Chondrocyte (in vitro differentiated cells): ENCODE measurements at places on chromosomes 1 and 21. TPM values are rescaled to one million over a fixed set of nuclear protein-coding genes. Genes with fewer than 3 reads are reported as not detected.

The FAM110D gene
- total RNA-seq: 0.22 to 0.27 TPM (median 0.23 TPM) in 3 replicates

The USP21 gene
- 15.7 to 24.8 TPM (median 16.0 TPM) in 3 replicates for total RNA-seq

The SLC25A34 gene
- 0.90 to 1.9 TPM (median 1.3 TPM) in 3 replicates for total RNA-seq

The NPHP4 gene
- total RNA-seq: 7.6 to 11.9 TPM (median 8.7 TPM) in 3 replicates

The UBL4B gene
- not detected in 3 replicates for total RNA-seq

The TSTD1 gene
- 0.70 TPM in 1 of 3 replicates, not detected in the others for total RNA-seq

GRCh38 chr1:160821627-160822026, 25.7 kb downstream of the LY9 start:
- no peaks in the 10 kb centered on the region for H3K4me1 ChIP-seq
- H3K27ac ChIP-seq: no peak overlapping the region
- no peak overlapping the region for H3K4me3 ChIP-seq
- no peak for DNase-seq

- peak overlapping the region; percentile 86 for H3K27ac ChIP-seq
- H3K4me3 ChIP-seq: no peak overlapping the region
Observed at GRCh38 chr1:98086796-98087441, 166.1 kb upstream of the DPYD start.

GRCh38 chr1:170164103-170164763, 18.5 kb downstream of the NTMT2 start:
- H3K27me3 ChIP-seq: no peaks in the 10 kb centered on the region
- H3K4me3 ChIP-seq: no peak overlapping the region
- H3K4me1 ChIP-seq: peaks cover 35% of the 10 kb centered on the region
- no peaks in the 10 kb centered on the region for H3K36me3 ChIP-seq

GRCh38 chr1:19559641-19560040, 74.3 kb upstream of the CAPZB start:
- peaks cover 23% of the 10 kb centered on the region for H3K4me1 ChIP-seq
- H3K27me3 ChIP-seq: no peaks in the 10 kb centered on the region
- H3K4me3 ChIP-seq: no peak overlapping the region

DNA sequence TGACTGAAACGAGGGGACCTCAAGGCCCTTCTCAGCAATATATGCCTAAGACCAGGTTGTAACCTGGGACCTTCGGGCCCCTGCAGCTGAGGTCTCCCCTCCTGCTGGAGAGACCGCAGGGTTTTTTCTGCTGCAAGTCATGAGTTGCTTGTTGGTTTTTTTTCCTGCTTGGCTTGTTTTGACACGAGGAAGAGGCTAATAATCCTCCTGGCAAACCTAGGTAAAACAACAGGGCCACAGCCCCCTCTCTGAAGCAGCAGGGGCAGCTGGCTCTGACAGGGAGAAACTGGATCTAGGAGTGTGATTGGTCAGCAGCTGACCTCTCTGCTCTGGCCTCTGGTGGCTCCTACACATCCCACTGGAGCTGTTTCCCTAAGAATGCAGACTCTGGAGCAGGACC, 69.0 kb downstream of the CD34 start:
- no peaks in the 10 kb centered on the region for H3K27me3 ChIP-seq
- H3K4me1 ChIP-seq: no peaks in the 10 kb centered on the region
- DNase-seq: no peak
- no peak overlapping the region for H3K27ac ChIP-seq

DNA sequence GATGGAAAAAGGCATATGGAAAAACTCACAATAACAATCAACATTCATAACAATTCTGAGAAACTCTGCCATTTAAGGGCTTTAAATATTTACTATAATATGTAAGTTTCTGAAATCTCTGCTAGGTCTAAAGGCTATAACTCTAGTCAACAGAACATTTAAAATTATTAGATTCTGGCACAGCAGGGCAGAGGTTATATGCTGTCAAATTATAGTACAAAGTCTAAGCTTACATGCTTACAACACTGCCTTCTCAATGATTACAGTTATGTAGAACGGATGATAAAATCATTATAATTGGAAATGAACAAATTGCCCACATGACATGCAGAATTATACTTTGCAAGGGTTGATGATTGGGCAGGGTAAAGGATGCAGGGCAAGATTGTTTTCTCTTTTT, 97.7 kb downstream of the PIGK start:
- H3K4me1 ChIP-seq: peaks cover 17% of the 10 kb centered on the region
- H3K4me3 ChIP-seq: no peak overlapping the region
- H3K27ac ChIP-seq: no peak overlapping the region
- H3K36me3 ChIP-seq: peaks cover 2% of the 10 kb centered on the region
- H3K27me3 ChIP-seq: no peaks in the 10 kb centered on the region
- DNase-seq: no peak

- H3K27me3 ChIP-seq: no peaks in the 10 kb centered on the region
- H3K27ac ChIP-seq: no peak overlapping the region
- H3K36me3 ChIP-seq: no peaks in the 10 kb centered on the region
- H3K4me1 ChIP-seq: peaks cover 20% of the 10 kb centered on the region
Observed at GRCh38 chr1:203592156-203592555, 34.5 kb upstream of the ATP2B4 start.

GRCh38 chr1:168627370-168627769, 51.0 kb downstream of the XCL1 start:
- no peaks in the 10 kb centered on the region for H3K27me3 ChIP-seq
- H3K4me3 ChIP-seq: no peak overlapping the region
- H3K4me1 ChIP-seq: peaks cover 51% of the 10 kb centered on the region
- H3K27ac ChIP-seq: no peak overlapping the region
- H3K36me3 ChIP-seq: peaks cover 2% of the 10 kb centered on the region

DNA sequence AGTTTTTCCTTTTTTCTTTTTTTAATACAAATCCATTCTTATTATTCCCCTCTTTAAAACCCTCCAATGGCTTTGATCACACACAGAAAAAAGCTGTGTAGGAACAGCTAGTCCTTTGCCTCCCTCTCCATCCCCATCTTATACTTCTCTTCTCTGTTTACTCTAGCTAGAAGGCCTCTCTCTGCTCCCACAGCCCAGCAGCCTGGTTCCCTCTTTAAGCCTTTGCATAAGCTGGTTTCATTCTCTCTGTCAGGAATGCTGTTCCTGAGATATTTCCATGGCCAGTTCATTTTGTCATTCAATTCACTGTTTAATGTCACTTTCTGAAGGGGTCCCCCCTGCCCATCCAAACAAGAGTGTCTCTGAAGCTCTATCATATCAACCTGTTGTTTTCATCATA, 143.3 kb upstream of the ST6GALNAC5 start:
- no peaks in the 10 kb centered on the region for H3K36me3 ChIP-seq
- no peaks in the 10 kb centered on the region for H3K27me3 ChIP-seq
- H3K4me3 ChIP-seq: no peak overlapping the region
- no peak overlapping the region for H3K27ac ChIP-seq
- no peaks in the 10 kb centered on the region for H3K4me1 ChIP-seq

GRCh38 chr1:38558055-38558454, 301.5 kb downstream of the RRAGC start:
- DNase-seq: no peak
- peaks cover 2% of the 10 kb centered on the region for H3K36me3 ChIP-seq
- H3K4me3 ChIP-seq: no peak overlapping the region
- no peaks in the 10 kb centered on the region for H3K4me1 ChIP-seq
- peaks cover 12% of the 10 kb centered on the region for H3K27me3 ChIP-seq

GRCh38 chr1:212119397-212119837, 83.9 kb downstream of the DTL start:
- DNase-seq: no peak
- no peaks in the 10 kb centered on the region for H3K27me3 ChIP-seq
- no peak overlapping the region for H3K27ac ChIP-seq
- H3K4me3 ChIP-seq: no peak overlapping the region

- no peak for DNase-seq
- H3K4me1 ChIP-seq: peaks cover 7% of the 10 kb centered on the region
- peaks cover 7% of the 10 kb centered on the region for H3K27me3 ChIP-seq
- no peak overlapping the region for H3K4me3 ChIP-seq
Observed at GRCh38 chr1:40652468-40652867, 13.0 kb downstream of the RIMS3 start.

DNA sequence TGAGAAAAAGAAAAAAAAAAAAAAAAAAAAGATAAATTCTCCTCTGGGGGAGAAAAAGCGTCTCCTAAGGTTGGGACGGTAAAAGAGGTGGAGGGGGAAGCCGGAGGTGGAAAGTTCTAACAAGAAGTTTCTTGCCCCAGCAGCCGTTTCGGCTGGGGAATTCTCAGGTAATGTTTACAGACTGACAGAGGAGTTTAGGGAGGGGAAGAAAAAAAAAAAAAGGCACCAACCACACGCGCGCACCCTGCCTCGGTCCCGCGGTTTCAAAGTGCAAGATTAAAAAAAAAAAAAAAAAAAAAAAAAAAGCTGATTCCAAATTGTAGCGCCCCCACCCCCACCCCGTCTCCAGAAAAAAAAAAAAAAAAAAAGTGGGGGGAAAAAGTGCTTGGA, 504 bp downstream of the DHRS3 start:
- H3K36me3 ChIP-seq: peaks cover 8% of the 10 kb centered on the region
- H3K4me1 ChIP-seq: peaks cover 78% of the 10 kb centered on the region
- peak overlapping the region; percentile 96 for H3K4me3 ChIP-seq
- H3K27ac ChIP-seq: peak overlapping the region; percentile 78
- no peak for DNase-seq
- no peaks in the 10 kb centered on the region for H3K27me3 ChIP-seq

GRCh38 chr1:14111121-14111520, 411.1 kb downstream of the PRDM2 start:
- H3K4me3 ChIP-seq: no peak overlapping the region
- DNase-seq: no peak
- H3K36me3 ChIP-seq: no peaks in the 10 kb centered on the region

DNA sequence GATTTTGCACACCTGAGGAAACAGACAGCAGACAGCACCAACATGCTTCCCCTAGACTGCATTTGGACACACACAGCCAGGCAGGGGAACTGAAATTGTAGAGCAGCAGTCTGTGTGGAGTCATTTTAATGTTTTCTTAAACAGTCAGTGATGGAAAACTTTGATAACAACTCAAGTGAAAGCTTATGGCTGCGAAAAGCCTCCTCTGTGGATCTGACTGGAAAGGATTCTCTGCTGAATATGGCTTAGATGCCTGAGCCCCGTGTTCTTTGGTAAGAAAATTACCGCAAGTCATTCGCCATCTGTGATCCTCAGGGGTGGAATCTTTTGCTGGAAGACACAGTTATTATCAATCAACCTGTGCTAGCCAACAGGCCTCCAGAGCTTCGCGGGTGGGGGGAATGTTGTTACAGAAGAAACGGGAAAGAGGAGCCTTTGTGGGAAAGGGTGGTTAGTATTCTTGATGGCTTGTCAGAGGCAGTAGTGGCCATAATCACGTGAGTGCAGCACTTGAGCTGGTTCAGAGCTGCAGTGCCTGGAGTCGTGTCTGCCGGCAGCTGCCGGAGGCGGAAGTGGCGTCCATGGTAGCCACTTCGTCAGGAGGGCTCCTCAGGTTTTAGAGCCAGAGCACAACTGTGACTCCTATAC, 204.7 kb downstream of the ST6GALNAC3 start:
- no peak for DNase-seq
- peak overlapping the region; percentile 13 for H3K27ac ChIP-seq
- no peaks in the 10 kb centered on the region for H3K27me3 ChIP-seq
- H3K36me3 ChIP-seq: no peaks in the 10 kb centered on the region
- H3K4me1 ChIP-seq: peaks cover 5% of the 10 kb centered on the region

DNA sequence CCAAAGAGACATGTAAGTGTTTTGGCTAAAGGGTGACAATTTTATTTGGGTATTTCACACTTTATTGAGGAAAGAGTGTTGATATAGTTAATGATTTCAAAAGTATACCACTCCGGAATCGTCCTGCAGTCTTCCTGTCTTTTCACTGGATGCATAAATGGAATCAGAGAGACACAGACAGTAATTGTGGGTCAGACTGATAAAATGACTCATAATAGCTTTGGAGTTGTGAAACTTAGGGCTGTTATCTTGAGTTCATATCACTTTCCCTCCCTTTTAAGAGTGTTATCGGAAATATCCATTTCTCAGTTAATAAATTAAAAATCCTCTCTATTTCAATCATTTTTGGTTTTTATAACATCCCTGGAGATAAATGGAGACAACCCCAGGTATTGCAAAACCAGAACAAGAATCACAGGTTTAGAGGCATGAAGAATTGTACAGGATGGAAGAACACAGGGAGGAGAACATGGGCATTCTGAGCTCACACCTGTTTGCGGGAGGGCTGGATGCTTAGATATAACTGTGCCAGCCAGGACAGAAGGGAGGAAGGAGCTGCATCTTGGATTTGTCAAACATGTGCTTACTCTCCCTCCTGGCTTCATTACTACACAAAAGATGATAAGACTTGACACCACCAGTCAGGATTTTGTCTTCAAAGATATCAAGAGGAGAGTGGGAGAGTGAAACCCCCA, 185.4 kb downstream of the LMO4 start:
- no peaks in the 10 kb centered on the region for H3K36me3 ChIP-seq
- H3K27me3 ChIP-seq: no peaks in the 10 kb centered on the region
- H3K27ac ChIP-seq: no peak overlapping the region
- no peak overlapping the region for H3K4me3 ChIP-seq
- H3K4me1 ChIP-seq: no peaks in the 10 kb centered on the region
- no peak for DNase-seq

DNA sequence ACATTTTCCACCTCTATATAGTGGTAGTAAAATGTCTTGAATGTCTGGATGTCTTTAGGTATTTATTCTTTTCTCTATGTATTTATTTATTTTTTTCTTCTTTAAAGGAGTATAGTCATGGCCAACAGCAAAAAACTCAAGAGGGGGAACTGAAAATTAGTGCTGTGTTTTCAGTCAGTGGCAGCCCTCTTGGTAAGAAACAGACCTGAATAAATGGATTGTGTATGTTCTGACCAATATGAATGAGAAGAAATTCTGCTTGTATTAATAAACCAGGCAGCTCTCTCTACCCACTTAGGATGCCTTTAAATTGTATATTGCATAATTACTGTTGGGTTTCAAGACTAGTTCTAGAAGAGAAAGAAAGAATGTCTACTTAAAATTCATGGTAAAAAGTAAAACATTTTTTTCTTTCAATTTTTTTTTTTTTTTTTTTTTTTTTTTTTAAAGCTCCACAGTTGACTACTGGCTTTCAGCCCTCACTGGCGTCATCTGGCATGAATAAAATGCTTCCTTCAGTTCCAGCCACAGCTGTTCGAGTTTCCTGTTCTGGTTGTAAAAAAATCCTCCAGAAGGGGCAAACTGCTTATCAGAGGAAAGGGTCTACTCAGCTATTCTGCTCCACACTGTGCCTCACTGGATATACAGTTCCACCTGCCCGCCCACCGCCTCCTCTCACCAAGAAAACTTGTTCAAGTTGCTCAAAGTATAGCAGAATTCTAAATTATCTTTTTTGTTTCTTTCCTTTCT, 101.6 kb downstream of the ZMYM4 start:
- H3K4me3 ChIP-seq: no peak overlapping the region
- no peak for DNase-seq
- H3K4me1 ChIP-seq: peaks cover 14% of the 10 kb centered on the region
- H3K36me3 ChIP-seq: peaks cover 5% of the 10 kb centered on the region
- H3K27me3 ChIP-seq: no peaks in the 10 kb centered on the region
- peak overlapping the region; percentile 96 for H3K27ac ChIP-seq
